ENCODE measurements at places on chromosomes 1 and 21.
A peak's percentile ranks its signal among the peaks of the same experiment; 100 is the strongest.

GRCh38 chr1:231921646-231922345, 295.2 kb downstream of the DISC1 start:
- DNase-seq = no peak

DNA sequence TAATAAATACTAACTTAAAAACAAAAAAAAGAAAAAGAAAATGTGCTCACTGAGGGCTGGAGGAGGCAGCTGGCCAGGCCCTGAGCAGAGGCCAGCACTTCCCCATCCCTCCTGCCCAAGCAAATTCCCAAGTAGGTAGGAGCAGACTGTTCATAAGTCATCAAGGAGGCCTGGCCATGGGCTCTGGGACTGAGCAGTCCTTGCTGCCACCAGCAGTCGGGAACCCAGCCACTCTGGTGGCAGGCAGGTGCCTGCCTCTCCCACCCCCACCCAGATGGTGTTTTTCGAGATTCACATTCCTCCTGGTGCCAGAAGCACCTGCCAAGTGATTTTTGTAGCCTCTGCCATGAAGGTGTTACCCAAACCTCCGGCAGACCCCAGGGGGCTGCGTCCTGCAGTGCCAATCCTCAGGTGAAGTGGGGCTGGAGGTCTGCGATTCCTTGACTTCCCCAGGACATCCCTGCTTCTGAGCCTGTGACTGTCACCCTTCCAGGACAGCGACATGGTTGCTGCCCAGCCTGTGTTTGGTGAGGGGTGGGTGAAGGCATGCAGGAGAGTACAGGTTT, 204.2 kb upstream of the TMEM51 start:
- DNase-seq = no peak

DNA sequence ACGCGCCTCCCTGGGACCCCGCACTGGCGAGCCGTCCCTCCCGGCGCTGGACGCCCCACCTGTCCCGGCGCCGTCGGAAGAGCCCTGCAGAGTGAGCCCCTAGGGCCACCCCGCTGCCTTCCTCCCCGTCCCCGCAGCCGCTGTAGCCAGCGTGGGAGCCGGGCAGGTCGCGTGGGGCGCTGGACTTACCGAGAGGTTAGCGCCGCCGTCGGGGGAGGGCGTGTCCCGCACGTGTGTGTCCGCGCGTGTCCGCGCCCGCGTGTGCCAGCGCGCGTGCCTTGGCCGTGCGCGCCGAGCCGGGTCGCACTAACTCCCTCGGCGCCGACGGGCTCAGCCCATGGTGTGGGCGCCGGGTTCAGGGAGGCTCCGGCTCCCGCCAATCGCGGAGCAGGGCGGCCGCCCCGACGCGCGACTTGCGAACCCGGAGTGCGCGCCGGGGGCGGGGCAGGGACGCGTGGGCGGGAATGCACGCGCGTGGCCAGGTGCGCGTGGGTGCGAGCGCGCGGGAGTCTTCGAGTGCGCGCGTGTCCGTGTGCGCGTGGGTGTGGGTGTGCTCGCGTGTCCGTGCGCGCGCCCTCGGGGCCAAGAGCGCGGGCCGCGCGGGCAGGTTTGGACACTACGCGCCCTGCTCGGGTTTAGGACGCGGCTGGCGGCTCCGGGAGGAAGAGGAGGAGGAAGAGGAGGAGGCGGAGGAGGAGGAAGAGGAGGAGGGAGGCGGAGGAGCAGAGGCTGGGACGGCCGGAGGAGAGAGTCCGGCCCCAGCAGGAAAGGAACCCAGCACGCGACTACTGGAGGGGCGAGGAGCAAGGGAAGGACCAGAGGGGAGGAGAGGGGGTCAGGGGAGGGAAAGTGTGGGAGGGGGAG, 145.2 kb upstream of the ETS2 start:
- peak; percentile 20 for DNase-seq

GRCh38 chr1:198640174-198640573, 1.3 kb downstream of the PTPRC start:
- no peak for DNase-seq

- no peak for DNase-seq
These were observed 29.6 kb upstream of the PCBP3 start for GRCh38 chr21:45613881-45614280.

GRCh38 chr1:36187800-36188593, 32.0 kb downstream of the MAP7D1 start:
- peak; percentile 57 for DNase-seq
